ENCODE measurements at places on chromosomes 16 and 17.

DNA sequence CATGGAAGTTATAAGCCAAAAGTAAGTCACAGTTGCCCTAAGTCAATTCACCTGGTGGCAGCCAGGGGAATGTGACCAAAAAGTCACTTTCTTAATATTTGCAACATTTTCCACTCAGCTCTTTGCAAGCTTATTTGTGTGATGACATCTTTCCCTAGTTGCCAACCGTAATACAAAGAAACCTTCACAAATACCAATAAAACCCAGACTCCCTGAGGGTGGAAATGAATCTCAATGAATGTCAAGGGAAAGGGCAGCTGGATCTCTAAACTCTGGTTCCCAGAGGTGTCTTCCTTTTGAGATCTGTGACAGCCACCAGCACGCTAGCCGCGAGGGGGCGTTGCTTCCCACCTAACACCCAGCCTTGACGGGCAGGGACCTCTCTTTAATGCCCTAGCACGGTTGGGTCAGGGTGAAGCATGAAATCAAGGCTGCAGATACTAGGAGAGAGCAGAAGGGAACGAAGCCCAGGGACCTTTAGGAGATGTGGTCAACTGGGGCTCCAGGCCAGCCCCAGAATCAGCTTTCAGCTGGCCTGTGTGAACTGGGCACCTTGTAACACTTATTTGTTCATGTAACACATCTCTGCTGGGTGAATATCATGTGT, 82.2 kb downstream of the CMC2 start:
- DNase-seq: no peak

DNA sequence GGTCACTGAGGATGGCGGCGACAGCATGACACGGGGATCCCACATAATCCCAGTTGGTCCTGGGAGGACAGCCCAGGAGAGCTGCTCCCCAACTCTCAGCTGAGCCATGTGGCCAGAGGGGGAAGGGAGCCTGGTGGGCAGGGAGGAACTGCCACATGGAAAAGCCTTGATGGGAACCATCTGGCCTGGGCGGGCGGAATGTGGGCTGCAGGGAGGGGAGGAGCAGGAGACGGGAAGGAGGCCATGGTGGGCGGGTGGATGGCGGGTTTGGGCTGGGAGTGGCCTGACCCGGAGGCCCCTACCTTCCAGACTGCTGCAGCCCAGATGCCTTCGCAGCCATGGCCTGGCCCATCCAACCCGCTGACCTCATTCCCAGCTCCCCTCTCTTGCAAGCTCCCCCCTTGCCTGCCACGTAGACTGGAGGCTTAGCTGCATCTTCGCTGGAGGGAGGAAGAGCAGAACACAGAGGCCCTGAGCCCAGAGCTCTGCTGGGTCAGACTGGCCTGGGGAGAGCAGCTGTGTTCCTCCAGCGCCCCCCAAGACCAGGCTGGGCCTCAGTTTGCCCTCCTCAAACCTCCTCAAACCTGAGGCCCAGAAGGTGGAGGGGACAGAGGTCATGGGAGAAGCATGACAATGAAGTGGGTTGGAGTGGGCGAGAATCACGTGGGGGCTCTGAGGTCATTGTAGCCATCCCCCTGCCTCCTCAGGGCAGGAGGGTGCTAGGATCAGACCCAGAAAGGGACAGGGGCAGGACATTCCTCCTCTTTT, 8.2 kb upstream of the COL1A1 start:
- no peak for DNase-seq

- DNase-seq: no peak
Measured at GRCh38 chr17:42193216-42193968, 902 bp downstream of the GHDC start.

DNA sequence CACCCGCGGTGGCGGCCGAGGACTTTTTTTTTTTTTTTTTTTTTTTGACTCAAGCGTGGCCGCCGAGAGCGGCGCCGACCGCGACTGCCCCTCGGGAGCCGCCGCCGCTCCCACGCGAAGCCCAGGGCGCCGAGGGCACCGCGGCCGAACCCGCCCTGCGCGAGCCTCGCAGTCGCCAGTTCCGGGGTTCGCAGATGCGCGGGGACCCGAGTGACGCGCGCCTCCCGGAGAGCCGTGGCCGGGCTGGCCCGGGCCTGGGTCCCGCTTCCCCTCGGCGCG, 1.1 kb downstream of the METRNL start:
- DNase-seq: no peak

- DNase-seq: no peak
Measured at GRCh38 chr17:6528557-6528956, 27.8 kb downstream of the PITPNM3 start.

DNA sequence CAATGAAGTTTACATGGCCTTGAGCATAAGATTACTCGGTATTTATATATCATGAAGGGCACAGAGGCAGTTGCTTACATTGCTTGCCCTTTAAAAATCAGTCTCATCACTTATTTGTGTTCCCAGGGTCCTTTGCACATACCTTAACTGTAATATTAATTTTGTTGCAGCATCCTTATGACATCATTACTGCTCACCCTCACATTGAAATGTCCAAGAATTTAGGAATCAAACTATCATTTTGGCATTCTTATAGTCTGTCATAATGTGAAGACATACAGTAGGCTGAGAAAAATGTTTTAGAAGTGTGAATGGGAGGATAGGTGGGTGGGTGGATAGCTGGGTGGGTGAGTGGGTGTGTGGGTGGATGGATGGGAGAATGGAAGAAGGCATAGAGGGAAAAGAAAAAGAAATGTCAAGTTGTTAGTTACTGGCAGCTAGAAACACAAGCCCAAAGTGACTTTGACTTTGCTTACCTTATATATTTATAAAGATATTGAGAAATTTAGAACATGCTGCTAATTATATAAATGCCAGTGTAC, 17.8 kb downstream of the ADAMTS18 start:
- DNase-seq: no peak

DNA sequence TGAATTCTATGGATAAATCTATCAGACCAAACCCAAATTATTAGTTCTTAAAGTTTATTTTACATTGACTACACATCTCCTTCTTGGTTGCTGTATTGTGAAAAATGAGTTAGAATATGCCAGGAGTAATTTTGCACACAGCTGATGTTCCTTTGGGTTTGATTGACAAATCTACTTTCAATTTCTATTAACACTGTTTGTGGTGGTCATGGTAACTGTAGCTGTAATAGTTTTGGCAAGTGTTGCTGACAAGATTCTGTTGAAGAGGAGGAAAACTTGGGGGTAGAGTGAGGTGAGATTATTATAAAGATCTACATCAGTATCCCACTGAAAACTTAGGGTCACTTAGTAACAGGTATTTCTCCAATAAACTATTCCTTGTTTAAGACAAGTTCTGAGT, 30.3 kb downstream of the MRTFB start:
- no peak for DNase-seq

DNA sequence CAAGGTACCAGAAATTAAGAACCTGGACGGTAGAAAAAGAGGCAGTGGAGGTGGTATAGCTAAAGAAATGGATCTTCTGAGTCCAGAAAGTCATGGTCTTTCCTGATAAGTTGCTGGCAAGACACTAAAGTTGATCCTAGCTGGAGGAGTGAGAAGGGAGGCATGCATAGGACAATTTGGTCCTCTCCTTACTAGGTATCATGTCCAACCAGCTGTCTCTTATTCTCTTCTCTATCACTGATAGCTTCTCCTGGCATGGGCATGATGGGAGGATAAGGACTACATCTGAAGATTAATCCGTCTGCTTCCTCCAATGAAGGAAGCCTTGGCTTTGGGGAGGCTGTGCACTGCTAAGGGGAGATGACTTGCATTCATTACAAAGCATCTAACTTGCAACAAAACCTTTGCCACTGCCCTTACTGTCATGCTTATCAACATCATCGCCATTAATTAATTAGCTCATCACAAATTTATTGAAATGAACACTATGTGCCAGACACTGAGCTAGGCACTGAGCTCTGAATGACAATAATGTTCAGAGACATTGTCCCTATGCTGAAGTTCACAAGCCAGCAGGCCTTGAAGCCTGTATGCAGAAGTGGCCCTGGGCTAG, 3.1 kb upstream of the FAM117A start:
- no peak for DNase-seq

DNA sequence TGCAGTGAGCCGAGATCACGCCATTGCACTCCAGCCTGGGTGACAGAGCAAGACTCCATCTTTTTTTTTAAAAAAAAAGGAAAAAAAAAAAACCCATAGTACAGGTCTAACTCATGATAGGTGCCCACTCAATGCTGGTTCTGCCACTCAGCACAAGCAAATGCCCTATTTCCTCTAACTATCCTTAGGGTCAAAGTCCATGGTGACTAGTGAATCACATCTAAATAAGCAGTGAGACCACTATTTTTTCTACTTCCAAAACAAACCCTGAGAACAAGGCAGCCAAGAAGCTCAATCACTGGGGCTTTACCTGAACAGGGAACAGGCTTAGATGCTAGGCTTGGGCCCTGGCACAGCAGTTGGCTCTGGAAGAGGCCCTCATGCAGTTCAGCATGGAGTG, 3.4 kb downstream of the BLTP2 start:
- no peak for DNase-seq

Measured in CD4-positive, alpha-beta T cell treated with Interleukin-4 for 4 hours (primary cell).